ENCODE measurements at places on chromosomes 2 and 18.

DNA sequence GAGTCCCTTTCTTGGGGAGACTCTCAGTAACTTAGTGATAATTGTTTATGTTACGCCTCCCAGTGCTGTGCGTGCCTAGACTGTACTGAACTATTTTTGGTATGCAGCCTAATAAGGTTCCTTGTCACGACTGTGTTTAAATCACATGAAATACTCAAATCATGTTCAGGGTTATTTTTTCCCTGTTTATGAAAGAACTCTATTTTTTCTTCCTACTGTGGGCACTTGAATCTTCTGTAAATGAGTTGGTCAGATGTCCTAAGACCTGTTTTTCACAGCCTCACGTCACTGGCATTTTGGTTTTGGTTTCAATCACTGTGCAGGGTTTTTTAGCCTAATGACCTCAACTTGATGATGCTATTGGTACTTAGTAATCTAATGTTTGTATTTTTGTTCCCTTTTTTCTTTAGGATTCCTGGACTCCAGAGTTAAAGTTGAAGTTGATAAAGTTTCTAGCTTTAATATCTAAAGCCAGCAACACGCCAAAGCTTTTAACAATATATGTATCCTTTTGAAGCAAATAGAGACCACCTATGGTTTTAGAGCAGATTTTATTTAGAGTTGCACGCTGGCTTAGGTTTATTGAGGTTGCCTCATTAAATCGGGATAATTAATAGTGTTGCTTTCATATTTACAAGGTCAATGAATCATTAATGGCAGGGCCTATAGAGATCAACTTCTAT, 24.0 kb downstream of the ARMC9 start:
- DNase-seq, result no peak

DNA sequence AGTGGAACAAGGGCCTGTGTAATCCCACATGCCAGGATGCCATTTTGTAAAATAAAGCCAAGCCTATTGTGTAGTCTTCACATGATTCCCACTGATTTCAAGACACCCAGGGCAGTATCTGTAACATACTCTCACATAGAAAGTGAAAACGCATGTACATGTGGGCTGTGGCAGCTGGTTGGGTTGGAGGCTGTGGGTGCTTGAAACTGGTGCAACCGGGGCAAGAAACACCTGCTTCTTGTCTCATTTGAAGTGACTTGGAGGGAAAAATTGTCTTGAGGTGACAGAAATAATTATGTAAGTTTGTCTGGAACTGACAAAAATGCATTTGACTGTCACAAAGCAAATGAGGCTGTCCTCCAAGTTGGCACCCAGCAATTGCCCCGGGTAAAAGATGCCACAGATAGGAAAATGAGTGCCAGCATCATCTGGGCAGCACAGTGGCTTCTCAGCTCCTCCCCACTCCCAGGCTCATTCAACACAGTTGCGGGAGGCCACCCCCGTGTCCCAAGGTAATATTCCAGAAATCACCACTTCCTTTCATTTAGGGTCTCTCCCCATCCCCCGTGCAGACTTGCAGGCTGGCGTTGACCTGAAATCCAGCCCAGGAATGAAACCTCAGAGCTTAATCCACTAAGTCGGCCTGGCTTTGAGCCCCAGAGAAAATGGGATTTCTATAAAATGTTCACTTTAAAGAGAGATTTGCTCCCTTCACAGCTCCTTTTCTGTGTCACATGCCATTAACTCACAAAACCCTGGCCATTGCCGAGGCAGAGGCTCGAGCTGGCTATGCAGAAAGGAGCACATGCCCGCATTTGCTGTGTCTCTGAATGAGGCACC, 293.9 kb upstream of the PARD3B start:
- no peak for DNase-seq

DNA sequence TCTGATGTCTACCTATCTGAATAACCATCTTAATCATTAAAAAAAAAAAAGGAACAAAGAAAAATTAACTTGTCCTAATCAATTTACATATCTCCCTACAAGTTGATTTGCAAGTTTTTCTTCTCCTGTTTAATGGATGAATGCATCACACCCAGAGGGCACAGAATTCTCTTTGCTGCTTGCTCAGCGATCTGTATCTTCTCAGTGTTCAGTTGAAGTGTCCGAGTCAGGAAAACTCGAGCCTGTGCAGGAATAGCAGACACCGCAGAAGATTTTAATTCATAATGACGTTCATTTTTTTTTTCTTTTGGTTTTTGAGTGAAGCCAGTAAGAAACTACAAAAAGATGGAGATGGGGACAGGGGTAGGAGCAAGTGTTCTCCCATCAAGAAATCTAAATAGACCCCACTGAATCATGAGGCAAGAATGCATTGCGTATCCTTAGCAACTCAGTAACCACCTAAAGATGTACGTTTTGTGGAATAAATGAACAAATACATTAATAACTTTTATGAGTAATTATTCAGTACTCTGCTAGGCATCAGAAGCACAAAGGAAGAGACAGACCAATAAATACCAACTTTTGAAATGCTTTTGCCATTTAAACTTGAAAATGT, 675.5 kb downstream of the LRP1B start:
- DNase-seq, result no peak

GRCh38 chr18:69689121-69689759, 258.4 kb downstream of the CD226 start:
- no peak for DNase-seq

- no peak for DNase-seq
Measured at GRCh38 chr2:177543007-177543760, 150.6 kb downstream of the AGPS start.

DNA sequence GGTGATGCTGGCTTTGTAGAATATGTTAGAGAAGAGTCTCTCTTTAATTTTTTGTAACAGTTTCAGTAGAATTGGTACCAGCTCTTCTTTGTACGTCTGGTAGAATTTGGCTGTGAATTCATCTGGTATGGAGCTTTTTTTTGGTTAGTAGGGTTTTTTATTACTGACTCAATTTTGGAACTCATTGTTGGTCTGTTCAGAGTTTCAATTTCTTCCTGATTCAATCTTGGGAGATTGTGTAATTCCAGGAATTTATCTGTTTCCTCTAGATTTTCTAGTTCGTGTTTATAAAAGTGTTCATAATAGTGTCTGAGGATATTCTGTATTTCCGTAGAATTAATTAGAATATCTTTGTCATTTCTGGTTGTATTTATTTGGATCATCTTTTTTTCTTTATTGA, 943.5 kb downstream of the TRIB2 start:
- DNase-seq, result no peak

DNA sequence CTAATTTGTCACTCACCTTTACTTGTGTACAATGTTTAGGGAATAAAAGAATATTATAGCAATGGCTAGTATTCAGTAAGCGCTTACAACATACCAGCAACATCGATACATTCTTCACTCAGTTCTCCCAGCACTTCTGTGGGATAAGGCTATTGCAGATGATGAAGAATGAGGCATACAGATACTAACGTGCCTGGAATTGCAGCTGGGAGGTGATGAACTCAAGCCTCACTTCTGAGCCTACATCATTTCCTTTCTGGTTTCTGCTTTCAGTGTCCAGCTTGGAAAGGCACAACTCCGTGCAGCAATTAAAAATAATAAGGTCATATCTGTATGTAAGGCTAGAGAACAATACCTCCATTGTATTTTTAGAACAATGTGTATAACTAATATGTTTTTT, 95.4 kb upstream of the AQP4 start:
- DNase-seq, result no peak

DNA sequence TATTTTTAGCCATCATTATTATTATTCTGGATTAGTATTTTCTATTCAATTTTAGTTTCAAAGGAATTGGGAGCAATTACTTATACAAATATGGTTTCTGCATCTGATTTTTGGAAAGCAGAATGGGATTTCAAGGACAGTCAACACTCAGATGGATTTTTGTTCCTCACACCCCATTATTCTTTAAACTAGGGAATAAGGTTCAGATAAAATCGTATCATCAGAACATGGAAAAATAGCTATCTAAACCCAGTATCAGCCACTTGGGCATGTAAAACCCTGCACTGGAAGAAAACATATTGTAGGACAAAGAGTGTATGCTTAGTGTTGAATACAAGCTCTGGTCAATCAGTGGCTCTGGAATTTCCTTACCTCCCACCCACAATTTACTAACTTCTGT, 452.5 kb downstream of the ZNF516 start:
- no peak for DNase-seq

DNA sequence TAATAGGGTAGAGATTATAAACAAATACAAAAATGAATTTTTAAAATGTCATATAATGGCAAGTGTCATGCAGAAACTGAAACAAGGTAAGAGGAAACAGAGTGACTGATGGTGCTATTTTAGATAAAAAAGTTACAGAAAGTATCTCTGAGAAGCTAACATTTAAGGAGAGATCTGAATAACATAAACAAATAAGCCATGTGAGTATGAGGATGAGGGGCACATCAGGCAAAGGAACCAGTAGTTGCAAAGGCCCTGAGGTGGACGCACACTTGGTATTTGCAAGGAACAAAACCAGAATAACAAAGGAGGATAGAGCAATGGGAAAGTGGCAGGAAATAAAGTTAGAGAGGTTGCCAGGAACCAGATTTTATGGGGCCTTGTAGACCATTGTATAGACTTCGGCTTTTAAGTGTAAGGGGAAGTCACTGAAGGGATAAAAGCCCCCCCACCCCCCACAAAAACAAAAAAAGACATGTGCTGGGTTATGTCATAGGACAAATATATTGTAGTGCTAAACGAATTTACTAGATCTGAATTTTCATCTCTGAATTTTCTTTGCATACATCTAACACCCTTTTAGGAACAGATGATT, 159.2 kb downstream of the DTNB start:
- no peak for DNase-seq

DNA sequence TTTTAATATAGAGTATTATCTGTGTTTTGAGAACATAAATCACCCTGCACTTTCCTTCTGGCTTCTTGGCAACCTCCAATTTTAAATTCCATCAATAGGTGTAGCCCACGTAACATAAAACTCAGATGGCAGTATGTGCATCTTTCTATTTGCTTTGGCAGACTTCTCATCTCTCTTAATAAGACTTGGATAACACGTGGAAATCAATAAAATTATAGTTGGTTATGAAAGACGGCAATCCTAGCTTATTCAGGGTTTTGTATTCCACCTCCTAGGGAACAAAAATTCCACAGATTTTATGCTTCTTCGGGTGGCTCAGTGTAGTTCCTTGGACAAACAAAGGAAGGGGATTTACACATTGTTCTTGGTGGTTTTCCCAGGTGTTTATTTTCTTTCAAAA, 299.3 kb downstream of the RND3 start:
- DNase-seq, result no peak

DNA sequence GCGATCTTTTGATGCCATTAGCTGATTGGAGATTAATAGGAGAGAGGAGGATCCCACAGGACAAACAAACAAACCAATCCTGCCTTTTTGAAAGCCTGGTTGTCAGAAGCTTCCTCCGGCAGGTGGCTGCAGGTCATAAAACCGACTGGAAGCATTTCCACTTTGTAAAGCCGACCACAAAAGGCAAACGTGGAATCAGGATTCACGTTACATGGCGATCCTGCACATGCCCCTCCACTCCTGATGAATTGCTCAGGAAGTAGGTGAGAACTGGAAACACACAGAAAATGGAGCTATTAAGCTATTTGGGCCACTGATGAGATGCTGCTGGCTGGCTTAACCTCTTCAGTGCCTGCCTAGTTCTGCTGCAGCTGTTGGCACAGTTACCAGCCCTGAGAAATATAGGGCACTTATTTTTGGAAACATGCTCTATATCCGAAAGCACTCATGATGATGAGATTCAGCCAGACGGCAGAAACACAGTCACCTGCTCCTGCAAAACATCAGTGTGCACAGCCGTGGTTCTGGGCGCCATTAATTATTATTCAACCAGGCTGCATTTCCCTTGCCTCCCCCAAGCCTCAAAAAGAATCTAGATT, 110.3 kb upstream of the ST6GAL2 start:
- no peak for DNase-seq

GRCh38 chr2:112048887-112049286, 6.2 kb upstream of the TMEM87B start:
- DNase-seq, result no peak

- DNase-seq, result no peak
Measured at GRCh38 chr2:52976143-52976949, 791.3 kb upstream of the CHAC2 start.

DNA sequence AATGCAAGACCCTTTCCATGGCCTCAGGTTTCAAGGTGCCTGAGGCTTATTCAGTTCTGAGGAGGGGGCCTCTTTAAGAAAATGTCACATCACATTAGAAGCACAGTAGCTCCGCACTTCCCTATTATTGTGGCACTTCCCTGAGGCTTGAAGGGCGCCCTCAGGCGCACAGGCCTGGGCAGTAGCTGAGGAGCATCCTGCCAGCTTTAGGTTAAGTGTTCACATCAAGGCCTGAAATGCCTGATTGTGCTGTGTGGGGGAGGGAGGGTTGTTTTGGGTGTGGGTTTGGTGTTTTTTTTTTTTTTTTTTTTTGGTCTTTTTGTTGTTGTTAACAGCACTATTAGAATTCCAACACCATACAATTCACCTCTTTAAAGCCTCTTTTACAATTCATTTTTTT, 107.9 kb downstream of the CABLES1 start:
- no peak for DNase-seq

All from GM12891 (cell line).